ENCODE measurements at places on chromosomes 6 and 20. TPM values are rescaled to one million over a fixed set of nuclear protein-coding genes. Genes with fewer than 3 reads are reported as not detected.

Gene HLA-DRB5
- 14.2 TPM for polyA plus RNA-seq

Gene BMP5
- not detected for polyA plus RNA-seq

Gene C6orf15
- polyA plus RNA-seq: not detected

Gene FOXQ1
- not detected for polyA plus RNA-seq

Gene SCP2D1
- not detected for polyA plus RNA-seq

Gene LSM14B
- polyA plus RNA-seq: 0.78 TPM

Gene RRAGD
- polyA plus RNA-seq: 3.8 TPM

Gene TCF15
- polyA plus RNA-seq: not detected

Gene FERMT1
- polyA plus RNA-seq: not detected

Gene FAM217A
- not detected for polyA plus RNA-seq

Gene OSBPL2
- polyA plus RNA-seq: 14.8 TPM
